ENCODE measurements at places on chromosomes 5 and 9. TPM values are rescaled to one million over a fixed set of nuclear protein-coding genes. Genes with fewer than 3 reads are reported as not detected.

DNA sequence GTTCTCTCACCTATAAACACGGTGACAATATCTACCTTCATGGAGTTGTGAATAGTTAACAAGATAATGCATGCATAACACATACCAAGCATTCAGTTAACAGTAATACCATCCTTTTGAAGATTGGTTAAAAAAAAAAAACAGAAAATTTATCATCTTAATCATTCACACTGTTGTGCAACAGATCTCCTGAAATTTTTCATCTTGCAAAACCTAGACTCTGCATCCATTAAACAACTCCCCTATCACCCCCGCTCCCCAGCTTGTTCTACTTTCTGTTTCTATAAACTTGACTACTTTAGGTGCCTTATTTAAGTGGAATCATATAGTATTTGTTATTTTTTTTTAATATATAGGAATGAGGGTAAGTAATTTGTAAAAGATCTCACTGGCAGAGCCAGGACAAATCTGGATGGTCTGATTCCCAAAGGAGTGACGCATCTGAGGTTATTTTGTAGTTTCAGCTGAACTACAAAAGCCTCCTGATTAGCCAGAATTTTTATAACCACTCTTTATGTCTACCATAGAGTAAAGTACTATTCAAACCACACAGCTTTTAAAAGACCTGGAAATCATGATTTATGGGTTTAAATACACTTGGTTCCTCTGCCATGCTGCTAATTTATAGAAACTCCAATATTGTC lies 93.0 kb downstream of the FANCC start:
- DNase-seq = no peak

DNA sequence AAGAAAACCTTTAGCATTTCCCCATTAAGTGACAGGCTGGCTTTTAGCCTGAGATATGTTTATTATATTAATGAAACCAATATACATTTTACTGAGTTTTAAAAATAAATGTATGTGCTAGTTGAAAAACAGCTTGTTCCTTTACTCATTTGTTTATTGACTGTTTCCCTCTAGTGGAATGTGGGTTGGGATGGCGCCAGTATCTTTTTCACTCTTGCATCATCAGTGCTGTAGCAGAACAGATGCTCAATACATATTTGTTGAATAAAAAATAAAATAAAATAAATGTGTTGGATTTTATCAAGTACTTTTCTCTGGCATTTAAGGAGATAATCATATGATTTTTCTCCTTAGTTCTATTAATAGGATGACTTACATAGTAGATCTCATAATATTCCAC lies 43.0 kb downstream of the FSTL4 start:
- DNase-seq = no peak

DNA sequence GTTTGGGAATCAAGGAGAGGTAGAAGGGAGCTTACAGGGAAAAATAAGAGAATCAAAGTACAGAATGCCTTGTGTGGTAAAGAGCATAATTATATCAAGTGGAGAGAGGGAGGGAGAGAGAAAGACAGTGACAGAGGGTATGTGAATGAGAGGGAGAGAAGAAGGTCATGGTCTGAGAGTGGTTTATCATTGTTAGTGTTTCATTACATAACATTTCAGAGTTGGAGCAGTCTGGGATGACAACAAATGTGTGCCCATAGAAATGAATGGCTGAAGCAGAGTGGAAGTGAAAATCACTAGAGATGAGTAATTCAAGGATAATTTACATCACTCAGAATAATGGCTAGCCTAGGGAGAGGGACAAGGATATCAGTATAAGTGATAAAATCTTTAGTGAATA lies 799.2 kb downstream of the TLE1 start:
- DNase-seq = no peak

GRCh38 chr9:87118594-87118993 lies 171.3 kb upstream of the GAS1 start:
- DNase-seq = no peak

DNA sequence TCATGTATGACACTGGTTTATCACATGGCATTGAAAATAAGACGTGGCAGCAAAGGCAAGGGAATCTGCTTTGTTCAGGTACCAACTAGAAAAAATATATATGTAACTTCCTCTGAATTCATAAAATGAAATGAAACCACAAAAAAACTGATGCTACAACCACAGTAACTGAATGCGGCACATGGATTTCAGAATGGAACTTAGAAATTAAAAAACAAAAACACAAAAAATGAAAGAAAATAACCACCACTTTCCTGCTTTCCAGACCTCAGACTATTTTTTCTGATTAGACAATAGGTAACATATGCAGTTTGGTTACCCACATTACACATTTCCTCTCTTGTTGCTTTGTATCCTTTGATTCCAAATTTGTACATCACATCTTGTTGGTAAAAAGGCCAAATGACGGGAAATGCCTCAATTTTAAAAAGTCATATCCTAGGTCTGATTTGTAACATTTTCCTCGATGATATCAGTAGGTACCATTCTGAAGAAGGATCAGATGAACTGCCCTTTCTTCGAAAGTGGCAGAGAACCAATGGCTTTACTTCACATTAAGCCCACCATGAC lies 18.1 kb upstream of the PDCL start:
- no peak for DNase-seq

DNA sequence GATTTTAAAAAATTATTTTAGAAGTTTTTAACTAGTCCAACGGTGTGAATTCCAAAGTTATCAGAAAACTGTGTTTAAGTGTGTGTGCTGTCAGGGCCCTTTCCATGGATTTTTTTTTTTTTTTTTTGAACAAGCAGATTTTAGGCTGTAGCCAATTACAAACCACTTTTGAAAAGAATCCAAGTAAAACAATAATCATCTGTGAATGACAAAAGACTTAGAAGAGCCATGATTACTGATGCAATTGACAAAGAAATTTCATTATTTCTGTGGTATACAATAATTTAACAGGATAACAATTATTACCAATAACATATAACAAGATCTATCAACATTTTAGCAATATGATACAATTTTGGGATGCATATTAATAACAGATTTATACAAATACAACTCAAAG lies 16.2 kb upstream of the PAIP1 start:
- DNase-seq = no peak

DNA sequence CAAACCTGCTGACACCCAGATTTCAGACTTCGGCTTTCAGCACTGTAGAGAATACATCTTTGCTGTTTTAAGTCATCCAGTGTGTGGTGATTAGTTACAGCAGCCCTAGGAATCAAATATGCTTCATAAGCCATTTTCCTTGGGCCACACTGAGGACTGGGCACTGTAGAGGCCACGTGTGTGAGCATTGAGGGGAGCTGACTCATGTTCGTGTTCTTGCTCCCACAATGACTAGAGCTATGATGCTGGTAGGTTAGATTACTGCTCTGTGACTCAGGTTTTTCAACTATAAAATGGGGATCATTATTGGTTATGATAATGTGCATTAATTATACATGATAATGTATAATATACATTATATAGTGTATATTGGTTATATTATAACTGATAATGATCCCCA lies 96.5 kb upstream of the PALM2AKAP2 start:
- DNase-seq = no peak

DNA sequence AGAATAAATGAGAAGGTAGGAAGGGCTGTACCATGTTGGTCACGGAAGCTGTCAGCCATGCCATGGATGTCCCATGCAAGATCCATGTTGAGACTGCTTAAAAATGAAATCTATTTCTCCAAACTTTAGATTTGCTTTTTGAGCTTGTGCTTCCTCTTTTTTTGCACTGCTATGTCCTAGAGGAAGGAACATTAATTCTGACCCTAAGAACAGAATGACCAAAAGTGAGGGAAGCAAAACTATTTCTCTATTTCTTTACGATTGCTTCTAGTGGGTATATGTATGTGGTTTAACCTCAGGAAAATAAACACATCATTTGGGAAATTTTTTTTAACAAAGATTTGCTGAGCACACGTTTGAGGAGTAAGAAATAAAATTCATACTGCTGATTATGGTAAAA lies 84.6 kb downstream of the USP20 start:
- DNase-seq = no peak

GRCh38 chr9:103661663-103662062 lies 432.4 kb upstream of the SMC2 start:
- no peak for DNase-seq

GRCh38 chr9:121652021-121652837 lies 795 bp downstream of the DAB2IP start:
- no peak for DNase-seq

Gene OTP
- total RNA-seq = not detected

Data from activated naive CD4-positive, alpha-beta T cell treated with anti-CD3 and anti-CD28 coated beads, Interleukin-2, amount 50 U/mL, for 72 hours (primary cell).